Activated CD8-positive, alpha-beta T cell treated with anti-CD3 and anti-CD28 coated beads for 36 hours (primary cell): ENCODE measurements at places on chromosomes 11 and 22. TPM values are rescaled to one million over a fixed set of nuclear protein-coding genes. Genes with fewer than 3 reads are reported as not detected.

The MOV10L1 gene
- total RNA-seq, result not detected

DNA sequence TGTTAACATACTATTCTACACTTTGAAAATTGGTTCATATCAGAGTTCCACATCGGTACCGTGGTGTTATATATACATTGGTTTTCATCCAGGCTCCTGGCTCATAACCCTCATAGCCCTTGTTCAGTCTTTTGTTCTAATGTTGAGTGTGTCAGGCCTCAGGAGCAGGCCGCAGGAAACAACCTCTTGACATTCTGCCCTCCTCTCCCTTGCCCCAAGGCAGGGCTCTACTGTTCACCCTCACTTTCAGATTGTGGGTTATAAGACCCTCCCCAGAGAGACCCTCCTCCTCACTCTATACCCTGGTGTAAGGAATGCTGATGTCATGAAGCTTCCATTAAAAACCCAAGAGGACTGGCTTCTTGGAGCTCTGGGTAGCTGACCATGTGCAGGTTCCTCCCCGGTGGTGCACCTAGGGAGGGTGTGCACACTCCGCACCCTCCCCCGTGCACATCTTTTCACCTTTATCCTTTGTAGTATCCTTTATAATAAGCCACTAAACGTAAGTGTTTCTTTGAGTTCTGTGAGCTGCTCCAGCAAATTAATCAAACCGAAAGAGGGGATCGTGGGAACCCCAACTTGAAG, 12.1 kb downstream of the SSH3 start:
- no peak for DNase-seq

GRCh38 chr22:19410941-19411689, 20.4 kb downstream of the HIRA start:
- DNase-seq, result no peak

DNA sequence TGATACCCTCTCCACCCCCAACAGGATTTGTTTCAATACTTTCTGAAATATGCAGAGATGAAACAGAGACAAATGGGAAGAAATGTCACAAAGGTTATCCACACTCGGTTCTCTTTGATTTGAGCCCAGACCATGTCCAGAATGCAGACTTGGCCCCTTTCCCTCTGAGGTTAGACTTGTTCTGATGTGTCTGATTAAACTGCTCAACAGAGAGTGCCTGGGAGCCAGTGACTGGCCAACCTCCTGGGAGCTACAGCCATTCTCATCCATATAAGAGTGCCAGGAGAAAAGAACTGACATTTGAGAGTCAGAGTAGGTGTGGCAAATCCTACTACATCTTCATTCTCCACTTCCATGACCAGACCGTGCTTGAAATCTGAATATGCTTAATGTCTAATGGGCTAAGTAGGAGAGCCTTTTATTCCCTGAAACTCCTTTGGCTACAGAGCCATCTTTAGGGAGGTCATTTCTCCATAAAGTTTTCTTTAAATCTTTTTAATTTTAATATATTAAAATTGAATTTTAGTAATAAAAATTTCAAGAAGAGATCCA, 201.4 kb downstream of the BLID start:
- no peak for DNase-seq

GRCh38 chr11:24716403-24716802, 219.6 kb downstream of the LUZP2 start:
- no peak for DNase-seq

GRCh38 chr11:67615728-67616430, 9.1 kb downstream of the NDUFV1 start:
- DNase-seq, result no peak
